Activated naive CD4-positive, alpha-beta T cell treated with Interleukin-2 at 50 U/mL for 16 hours (primary cell): ENCODE measurements at places on chromosomes 11 and 22.

GRCh38 chr11:122979815-122980595 lies 1.6 kb downstream of the BSX start:
- DNase-seq, result no peak

GRCh38 chr11:112878033-112878601 lies 83.1 kb upstream of the NCAM1 start:
- no peak for DNase-seq

- DNase-seq, result peak; percentile 8
Measured at GRCh38 chr11:17734986-17735817, 621 bp downstream of the KCNC1 start.

- DNase-seq, result no peak
Measured at GRCh38 chr22:30752771-30753170, 58.1 kb downstream of the OSBP2 start.

GRCh38 chr11:116750070-116750718 lies 22.6 kb downstream of the BUD13 start:
- no peak for DNase-seq

DNA sequence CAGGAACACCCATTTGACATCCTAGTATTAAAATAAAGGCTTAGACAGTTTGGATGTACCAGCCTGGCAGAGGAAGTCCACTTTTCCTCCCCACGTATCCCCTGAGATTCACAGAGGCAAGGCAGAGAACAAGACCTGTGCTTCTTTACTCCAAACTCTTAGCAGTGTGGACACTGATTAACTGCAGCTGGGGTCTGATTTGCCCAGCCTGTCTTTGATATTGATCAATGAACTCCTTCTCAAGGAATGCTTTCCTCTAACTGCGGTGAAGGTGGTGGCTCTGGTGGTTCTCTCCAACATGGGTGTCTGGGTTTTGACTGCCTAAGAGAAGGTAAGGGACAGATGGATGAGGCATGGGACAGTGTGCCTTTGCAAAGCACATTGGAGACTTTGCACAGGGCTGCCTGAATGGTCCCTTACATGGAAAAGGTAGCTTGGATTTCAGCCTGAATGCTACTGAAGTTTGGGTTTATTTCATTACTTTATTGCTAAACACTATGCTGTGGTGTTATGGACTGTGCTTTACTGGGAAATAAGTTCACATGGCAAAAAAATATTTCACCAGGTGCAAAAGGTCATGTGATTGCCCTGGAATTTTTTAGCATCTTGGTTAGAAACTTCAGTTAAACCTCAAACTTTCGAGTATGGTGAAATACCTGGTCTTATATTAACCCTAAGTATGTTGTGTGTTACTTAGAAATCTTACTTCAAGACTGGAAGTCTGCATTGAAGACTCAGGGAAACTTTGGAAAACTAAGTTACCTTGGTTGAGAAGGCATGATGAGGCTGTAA lies 1.8 kb downstream of the GAS2 start:
- no peak for DNase-seq

- DNase-seq, result no peak
Measured at GRCh38 chr11:1792461-1792860, 28.7 kb upstream of the CTSD start.
